ENCODE measurements at places on chromosomes 13 and 19.
A peak's percentile ranks its signal among the peaks of the same experiment; 100 is the strongest.

- DNase-seq = no peak
Observed at GRCh38 chr13:48535766-48536165, 2.9 kb upstream of the RCBTB2 start.

DNA sequence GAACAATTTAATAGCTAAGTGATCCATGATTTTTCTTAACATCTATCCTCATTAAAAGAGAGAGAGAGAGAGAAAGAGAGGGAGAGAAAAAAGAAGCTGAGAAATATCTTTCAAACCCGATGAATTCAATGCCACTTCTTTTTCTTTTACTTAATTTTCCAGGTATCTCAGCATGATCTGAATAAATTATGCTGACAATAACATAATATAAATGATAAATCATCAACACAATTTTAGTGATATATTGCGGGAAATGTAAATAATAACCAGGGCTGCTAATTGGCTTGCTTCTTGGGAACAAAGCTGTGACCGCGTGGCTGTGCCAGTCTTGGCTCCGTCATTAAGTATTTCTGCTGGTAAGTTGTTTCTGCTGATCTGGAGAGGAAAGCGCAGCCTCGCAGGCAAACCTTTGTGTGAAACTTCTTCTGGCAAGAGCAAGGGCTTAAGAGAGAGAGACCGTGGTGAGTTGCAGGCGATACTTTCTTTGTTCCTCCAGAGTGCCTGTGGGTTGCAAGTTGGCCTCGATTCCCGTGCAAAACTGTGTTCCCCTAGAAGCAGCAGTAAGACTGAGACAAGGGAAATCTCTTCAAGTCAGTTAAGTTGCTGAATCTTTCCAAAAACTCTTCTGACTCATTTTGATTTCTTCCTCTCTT lies 489.1 kb upstream of the TSHZ3 start:
- DNase-seq = no peak

DNA sequence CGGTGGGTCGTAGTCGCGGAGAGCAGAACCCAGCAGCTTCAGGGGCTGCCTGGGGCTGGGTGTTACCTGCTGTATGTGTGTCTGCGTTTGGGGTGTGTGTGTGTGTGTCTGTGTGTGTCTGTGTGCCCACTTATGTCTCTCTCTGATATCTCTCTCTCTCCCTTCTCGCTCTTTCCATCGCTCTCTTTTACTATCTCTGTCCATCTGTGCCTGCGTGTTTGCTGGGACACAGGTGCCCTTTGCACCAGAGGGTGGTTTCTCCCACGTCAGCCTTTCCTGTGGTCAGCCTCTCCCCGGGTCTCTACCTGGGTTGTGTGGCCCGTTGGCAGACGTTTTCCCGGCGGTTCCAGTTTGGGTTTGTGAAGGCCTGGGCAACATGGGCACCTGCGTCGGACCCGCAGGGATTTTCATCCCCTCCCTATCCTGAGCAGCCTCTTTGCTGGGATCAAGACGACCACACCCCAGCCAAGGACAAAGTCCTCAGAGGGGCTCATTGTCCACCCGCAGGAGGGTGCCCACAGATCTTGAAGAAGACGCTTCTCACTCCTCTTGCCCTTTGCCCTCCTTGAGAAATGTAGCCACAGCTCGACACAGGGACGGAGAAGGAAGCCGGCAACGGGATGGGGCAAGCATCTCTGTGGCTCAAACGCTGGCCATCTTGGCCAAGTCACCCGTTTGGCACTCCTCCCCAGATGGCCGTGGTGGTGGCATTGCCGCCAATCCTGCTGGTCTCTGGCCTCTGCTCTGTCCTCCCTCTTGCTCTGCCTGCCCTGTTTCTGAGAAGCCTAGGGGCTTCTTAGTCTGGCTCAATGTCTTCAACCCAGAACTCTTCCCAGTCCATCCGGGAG lies 43.3 kb downstream of the ZNF146 start:
- no peak for DNase-seq

DNA sequence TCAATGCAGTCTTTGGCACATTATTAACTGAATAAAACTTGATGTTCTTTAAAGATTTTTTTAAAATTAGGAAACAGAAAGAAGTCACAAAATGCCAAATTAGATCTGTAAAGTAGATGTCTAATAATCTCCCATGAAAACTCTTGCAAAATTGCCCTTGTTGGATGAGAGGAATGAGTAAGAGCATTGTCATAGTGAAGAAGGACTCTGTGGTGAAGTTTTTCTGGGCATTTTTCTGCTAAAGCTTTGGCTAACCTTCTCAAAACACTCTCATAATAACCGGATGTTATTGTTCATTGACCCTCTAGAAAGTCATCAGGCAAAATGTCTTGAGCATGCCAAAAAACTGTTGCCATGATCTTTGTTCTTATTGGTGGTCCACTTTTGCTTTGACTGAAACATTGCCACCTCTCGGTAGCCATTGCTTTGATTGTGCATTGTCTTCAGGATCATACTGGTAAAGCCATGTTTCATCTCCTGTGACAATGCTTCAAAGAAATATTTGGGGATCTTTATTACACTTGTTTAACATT lies 549.3 kb downstream of the LIG4 start:
- DNase-seq = no peak

- no peak for DNase-seq
Observed at GRCh38 chr13:85419611-85420010, 379.6 kb downstream of the SLITRK6 start.

- DNase-seq = no peak
Observed at GRCh38 chr13:63438951-63439350, 2023.3 kb upstream of the PCDH20 start.

GRCh38 chr19:16376649-16377048 lies 52.0 kb downstream of the KLF2 start:
- no peak for DNase-seq

GRCh38 chr13:33057019-33057780 lies 41.0 kb downstream of the KL start:
- no peak for DNase-seq

DNA sequence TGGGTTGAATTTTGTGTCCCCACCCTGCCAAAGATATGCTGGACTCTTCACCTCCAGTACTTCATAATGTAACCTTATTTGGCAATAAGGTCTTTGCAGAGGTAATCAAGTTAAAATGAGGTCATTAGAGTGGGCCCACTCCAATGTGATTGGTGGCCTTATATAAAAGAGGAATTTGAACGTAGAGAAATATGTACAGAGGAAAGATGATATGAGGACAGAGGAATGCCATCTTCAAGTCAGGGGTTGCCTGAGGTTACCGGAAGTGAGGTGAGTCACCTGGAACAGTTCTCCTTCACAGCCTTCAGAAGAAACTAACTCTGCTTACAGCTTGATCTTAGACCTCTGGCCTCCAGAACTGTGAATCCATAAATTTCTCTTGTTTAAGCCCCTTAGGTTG lies 69.9 kb downstream of the GPC5 start:
- DNase-seq = no peak

DNA sequence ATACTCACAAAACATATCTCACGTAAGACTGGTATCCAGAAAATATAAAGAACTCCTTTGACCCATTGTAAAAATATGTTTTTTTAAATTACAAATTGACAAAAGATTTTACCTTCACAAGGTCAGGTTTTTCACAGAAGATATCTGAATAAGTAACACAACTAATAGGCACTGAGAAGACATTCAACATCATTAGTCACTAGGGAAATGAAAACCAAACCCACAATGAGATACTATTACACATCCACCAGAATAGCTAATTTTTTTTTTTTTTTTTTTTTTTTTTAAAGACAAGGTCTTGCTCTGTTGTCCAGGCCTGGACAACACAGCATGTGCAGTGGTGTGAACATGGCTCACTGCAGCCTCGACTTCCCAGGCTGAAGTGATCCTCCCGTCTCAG lies 157.5 kb downstream of the MIPEP start:
- no peak for DNase-seq

DNA sequence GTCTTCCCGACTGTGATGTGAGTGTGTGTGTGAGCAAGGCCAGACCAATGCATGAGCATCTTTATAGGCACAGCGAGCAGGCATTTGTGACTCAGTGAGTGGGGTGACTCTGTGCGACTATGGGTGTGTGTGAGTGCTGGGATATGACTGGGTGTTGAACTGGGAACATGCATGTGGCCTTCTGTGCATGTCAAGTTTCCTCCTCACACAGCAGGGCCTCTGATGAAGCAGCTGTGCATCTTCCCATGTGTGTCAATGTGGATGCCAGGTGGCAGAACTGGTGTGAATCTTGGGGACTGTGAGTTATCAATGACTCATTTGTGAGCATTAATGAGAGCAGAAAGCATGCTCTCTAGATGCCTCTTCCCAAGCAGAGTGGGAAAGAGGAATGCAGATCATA lies 12.1 kb upstream of the LGALS14 start:
- DNase-seq = no peak

DNA sequence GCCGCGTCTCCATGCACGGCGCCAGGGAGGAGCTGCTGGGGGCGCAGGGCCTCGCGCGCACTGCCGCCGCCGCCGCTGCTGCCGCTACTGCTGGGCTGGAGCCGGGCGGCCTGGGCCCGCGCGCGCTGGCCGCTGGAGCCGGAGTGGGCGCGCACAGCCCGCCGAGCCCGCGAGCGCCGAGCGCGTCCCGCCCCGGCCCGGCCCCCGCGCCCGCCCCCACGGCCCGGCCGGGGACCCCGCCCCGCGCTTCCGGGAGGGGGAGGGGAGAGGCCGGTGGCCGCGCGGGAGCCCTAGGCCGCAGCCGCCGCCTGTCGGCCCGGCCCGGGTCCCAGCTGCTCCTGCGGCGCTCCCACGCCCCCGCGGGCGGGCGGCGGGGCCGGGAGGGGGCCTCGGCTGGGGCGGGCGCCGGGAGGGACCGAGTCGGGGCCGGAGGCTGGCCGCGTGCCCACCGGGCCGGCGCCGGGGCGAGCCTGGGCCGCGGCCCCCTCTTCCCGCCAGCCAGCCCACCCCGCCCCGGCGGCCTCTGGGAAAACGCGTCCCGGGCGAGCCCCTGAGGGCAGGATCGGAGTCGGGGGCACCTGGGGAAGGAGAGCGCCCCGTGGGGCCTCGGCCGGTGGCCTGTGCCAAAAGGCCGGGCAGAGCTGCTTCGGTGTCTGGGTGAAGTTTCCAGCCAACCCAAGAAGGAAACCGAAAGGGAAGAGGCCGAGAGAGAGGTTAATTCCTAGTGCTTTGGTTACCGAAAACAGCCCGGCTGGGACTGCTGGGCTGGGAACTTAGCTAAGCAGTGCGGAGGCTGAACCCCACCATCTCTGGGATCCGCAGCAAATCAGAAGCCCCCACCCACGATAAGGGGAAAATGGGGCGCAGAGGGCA lies at the start of gene STK24:
STK24 (minus strand) TSS at position 145 of the 873 bp plus-strand sequence. CDS start 321 bp downstream, outside the sequence.
- peak; percentile 65 for DNase-seq

DNA sequence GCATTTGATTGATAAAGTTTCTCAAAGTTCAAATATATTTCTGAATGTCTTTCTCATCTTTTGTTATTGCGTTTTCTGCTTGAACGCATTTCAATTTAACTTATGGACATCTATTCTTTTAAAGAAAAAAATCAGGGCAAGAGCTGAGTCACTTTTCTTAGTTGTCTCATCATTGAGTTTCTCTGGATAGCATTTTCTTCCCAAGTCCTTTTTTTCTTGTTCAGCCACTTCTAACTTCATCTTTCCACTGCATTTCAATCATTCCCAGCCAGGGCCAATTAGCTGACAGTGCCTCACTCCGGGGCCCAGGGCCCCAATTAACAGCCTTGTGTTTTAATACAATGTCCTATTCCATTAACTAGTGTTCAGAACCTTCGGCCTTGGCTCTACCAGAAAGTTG lies 216.3 kb downstream of the B3GLCT start:
- no peak for DNase-seq

DNA sequence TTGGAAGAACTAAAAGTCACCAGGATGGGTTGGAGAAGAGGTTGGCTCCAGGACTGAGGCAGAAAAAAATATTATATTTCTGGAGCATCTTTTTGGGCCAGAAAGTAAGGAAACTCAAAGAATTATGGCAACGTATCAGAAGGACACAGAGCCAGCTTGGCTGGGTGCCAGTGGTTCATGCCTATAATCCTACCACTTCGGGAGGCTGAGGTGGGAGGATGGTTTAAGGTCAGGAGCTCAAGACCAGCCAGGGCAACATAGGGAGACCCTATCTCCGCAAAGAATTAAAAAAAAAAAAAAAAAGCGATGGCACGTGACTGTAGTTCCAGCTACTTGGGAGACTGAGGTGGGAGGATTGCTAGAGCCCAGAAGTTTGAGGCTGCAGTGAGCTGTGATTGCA lies 108.1 kb downstream of the GADD45B start:
- no peak for DNase-seq

- DNase-seq = no peak
Observed at GRCh38 chr13:47215736-47216135, 318.9 kb upstream of the HTR2A start.

DNA sequence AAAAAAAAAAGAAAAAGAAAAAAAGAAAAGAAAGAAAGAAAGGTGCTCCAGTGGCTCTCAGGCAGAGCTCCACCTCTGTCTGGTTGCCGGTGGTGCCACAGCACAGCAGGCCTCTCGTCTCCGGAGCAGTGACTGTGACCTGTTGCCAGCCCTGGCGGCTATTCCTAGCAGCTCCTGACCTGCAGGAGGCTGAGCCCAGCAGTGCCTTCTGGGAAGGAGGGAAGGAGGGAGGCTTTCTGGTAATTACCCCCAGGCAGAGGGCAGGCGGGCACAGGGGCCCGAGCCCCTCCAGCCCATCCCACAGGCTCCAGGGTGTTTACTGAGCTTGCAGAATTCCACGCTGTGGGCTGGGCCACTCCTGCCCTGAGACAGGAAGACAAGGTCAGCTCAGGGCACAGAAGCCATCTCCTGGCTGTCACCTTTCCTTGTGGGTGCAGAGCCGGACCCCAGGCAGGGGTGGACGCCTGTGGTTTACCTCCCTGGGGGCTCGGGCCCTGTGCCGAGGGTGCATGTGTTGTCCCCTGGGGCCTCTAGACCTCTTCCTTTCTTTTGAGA lies 77.9 kb downstream of the GNG7 start:
- DNase-seq = no peak

DNA sequence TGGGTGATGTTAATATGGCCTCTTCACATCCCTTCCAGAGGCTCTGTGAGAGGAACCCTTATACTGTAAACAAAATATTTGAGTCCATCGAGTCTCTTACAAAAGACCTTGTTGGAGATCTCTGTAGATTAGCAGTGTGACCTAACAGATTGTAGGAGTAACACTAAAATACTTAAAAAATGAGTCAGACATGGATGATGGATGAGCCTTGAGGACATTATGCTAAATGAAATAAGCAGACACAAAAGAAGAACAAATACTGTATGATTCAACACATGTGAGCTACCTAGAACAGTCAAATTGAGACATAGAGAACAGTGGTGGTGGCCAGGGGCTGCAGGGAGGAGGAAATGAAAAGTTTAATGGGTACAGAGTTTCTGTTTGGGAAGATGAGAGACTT lies 152.2 kb upstream of the UBL3 start:
- DNase-seq = no peak

DNA sequence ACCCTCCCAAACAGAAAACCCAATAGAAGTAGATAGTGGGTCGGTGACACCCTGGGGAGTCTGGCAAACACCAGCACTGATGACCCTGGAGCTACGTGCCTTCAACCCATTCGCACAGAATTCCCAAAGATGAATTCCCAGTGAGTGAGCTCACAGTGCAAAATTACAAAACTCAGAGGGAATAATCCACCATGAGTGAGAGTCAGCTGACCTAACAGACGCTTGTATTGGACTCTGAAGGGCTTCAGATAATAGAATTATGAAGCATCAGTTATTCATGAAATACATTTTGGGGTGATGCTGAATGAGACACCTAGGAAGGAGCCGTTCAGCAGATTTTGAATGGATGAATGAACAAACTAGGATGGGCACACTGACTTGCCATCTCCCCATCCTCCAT lies 40.2 kb downstream of the KCNC3 start:
- DNase-seq = no peak
